ENCODE measurements at places on chromosomes 16 and 17.

DNA sequence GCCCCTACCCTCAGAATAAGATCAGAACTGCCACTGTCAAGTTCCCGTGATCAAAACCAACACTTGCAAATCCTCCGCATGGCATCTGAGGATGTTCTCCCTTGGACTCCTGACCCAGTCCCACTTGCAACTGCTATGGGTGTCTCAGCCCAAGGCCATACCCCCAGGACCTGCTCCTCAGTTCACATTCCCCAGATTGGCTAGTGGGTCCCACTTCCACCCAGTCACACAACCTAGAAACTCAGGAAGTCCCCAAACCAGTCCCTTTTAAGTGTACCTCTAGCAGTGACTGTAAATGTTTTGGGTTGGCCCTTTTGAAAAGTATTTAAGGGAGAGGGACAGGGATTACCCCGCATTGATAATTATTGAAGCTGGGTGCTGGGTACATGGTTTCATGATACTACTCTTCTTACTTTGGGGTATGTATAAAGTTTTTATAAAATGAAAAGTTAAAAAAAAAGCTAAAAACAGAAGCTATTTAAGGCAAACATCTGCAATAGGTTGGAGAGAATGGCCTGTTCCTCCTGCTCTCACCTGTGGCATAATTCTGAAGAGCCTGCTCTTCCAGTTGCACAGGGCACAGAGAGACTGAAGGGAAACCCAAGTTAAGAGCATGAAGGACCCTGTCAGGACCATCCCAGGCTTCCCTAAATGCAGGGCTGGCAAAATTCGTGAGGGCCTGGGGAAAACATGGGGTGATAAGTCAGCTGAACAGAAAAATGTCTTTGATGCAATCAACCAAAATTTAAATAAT is 42.5 kb downstream of the ERN1 start:
- no peak for DNase-seq

DNA sequence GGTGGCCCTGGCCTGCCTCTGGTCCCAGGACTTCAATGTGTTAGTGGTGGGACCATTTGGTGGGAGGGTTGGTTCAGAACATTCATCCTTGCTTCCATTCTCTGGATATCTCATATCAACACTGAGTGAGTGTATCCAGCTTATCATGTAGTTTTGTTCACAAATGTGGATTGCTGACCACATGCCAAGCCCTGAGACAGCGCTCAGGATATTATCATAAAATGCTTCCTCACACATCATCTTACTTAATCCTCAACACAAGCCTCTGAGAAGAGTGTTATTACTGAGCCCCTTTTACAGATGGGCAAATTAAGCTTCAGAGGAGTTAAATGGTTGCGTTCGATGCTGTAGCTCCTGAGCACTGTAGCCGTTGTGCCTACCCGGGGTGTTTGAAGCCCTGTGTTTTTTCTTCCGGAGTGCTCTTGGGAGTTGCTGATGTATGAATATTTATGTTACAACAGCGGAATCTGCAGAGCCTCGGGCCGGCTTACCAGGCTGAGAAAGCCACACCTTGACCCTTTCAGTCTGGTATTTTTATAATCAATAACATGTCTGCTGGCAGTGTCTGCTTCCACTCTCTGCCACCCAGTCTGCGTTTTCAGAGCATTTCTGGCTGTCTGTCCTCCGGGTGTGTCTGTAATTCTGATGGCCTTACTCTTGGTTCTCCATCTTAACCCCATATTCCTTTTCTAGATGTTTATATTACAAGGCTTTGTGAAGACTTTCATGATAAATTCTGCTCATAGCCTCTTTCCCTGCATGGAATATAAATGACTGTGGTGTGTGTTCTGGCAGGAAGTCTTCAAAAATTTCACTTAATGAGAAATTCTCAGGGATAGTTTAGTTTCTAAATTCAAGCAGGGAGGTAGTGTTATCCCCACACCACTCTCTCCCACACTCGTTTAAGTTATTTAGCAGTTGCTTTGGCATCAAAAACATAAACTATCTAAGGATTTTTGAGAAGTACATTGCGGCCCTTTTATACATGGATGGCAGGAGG is 2.9 kb downstream of the GLP2R start:
- DNase-seq, result no peak

- no peak for DNase-seq
These were observed 925 bp downstream of the ZNF689 start for GRCh38 chr16:30609002-30609925.

DNA sequence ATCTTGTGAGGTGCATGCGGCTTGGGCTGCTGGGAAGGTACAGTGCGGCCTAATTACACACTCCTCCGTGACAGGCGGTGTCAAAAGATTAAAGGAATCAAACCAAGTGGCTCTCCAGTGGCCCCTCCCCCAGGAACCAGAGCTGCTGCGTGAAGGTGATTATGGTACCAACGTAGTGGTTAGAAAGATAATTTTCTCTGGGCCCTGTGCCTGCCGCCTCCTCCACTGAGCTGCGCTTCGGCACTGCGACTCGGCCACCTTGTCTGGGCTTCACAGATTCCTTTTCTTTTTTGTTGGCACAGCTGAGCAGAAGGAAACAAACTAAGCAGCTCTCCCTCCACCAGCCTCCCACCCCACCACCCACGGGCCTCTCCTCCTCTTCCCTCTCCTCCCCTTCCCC is 113.2 kb upstream of the SDK2 start:
- no peak for DNase-seq

DNA sequence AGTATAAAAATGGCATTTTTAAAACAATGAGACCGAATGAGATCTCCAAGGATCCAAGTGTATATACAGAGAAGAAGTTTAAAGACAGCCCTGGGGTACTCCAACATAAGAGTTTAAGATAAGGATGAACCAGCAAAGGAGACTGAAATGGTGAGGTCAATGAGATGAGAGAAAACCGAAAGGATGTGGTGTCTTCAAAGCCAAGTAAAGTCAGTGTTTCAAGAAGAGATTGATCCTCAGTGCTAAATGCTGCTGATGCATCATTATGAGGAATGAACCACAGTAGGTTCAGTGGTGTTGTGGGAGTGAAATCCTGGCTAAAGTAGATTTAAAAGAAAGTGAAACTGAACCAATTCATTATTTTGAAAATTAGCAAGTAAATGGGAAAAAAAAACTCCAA is 38.1 kb upstream of the NLK start:
- no peak for DNase-seq

DNA sequence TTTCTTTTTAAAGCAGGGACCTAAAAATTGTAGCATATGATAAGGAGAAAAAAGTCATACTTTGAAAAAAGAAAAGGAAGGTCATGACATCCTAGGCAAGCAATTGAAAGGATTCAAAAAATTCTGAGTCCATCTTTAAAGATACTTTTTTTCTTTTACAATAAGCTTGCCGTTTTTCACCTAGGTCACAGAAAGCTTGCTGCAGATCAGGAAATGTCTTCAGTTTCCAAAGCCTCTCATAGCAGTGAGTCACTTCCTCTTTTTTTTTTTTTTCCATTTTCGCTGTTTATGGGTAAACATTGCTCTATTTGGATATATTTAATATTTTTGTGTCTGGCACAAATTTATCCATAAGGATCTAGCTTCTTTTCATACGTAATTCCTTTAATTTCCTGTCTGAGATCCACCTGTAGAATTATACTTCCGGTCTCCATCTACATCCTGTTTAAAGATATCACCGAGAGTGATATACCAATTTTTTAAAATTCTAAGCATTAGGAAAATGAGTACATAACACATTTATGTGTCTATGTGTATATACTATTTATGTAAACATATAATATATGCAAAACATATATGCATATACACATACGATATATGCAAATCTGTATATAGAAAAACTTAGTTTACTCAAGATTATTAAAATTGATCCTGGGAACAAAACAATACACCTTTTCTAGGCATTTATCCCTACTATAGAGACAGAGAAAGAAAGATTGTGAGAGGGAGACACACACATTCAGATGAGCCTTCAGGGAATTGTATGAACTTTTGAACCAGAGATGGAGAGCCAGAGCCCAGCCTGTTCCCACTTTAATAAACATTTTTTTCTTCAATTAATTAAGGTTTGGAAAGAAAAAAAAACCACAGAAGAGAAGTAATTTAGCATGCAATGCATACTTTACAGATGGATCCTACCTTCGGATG is 134.4 kb downstream of the SKAP1 start:
- DNase-seq, result peak; percentile 26

DNA sequence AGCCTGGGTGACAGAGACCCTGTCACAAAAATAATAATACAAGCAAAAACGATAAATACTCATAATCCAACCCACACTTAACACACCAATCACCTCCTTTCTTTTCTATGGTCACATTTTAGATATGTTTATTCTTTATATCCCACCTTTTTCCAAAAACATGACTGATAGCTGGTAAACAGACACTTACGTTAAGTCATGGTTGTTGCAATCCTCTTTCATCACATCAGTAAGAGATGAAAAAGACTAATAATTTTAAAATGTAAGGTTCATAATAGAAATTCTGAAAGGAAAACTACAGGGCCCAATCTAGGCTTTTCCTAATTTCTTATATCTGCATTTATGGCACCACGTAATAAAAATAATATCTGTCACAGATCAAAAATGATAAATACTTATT is 10.2 kb downstream of the SMURF2 start:
- no peak for DNase-seq

GRCh38 chr17:7846063-7846735 is 8.7 kb upstream of the TMEM88 start:
- no peak for DNase-seq

DNA sequence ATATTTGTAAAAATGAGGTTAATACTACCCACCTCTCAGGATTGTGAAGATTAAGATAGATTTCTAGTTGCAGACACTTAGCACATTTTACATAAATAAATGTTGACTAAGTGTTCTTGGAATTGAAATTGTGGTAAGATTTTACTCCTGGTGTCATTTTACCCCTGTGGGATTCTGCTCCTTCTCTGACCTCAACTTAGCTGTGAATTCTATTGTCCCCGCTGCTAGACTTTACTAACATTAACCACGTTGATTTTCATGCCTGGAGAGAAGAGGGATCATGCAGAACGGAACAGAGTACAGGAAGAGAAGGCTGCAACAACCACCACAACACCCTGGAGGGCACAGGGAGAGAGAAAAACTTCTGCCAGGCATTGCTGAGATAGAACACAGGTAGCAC is 2.1 kb upstream of the TOM1L1 start:
- DNase-seq, result no peak

- no peak for DNase-seq
These were observed at the start of gene SLC52A1 for GRCh38 chr17:5035315-5035714. TSS of gene SLC52A1 (minus strand) at chr17:5035426. CDS start at chr17:5034606, 820 bp downstream.

DNA sequence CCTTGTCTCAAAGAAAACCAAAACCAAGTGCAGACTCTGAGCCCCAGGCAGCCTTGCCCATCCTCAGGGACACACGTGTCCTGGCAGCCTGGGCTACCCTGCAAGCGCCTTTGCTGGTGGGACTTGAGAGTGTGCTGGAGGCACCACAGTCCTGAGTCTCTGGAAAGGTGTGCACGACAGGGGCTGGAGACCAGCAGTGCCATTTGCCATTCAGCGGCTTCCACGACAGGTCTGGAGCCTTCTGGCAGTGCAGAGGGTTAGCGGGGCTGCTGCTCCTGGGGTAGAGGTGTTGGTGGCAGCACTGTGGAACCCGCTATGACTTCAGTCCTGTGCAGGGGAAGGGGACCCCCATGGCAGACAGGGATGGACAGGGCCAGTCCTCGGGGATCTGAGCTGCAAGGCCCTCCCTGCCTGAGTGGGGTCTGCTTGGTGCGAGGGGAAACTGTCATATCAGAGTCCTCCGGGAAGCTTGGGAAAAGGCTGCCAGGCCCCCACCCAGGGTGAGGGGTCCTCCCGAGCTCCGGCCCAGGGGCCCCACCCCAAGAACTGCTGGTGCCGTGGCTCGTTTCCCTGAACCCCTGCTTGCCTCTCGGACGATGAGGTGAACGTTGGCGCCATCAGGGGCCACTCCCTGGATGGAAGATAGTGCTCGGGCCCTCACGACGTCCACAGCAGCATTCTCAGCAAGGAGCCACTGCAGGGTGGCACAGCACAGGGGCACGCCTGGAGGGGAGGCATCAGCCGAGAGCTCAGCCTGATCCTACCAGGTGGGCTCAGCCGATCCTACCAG is 6.8 kb downstream of the FAAP100 start:
- DNase-seq, result no peak

DNA sequence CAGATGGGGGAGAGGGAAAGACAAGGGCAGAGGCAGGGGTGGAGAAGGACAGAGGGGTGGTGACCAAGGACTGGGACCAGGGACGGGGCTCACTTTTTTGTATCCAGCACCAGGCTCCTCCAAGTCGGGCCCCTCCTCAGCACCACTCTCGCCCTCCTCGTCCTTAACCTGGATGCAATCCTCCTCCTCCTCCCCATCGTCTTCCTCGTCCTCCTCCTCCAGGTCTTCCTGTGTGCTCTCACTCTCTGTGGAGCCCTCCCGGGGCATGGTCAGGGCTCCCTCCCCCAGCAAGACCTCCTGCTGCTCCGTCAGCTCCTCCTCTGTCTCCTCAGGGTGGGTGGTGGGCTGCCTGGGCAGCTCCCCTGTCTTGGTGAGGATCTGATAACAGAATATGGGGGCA is 16.8 kb downstream of the G6PC3 start:
- DNase-seq, result no peak

GRCh38 chr16:4498546-4499195 is 22.5 kb downstream of the HMOX2 start:
- no peak for DNase-seq

GRCh38 chr17:75864448-75864871 is 9.3 kb upstream of the WBP2 start:
- peak; percentile 47 for DNase-seq

GRCh38 chr17:49525831-49526741 is 31.0 kb downstream of the NGFR start:
- no peak for DNase-seq

GRCh38 chr17:4609761-4610160 is 25.4 kb downstream of the SMTNL2 start:
- no peak for DNase-seq

DNA sequence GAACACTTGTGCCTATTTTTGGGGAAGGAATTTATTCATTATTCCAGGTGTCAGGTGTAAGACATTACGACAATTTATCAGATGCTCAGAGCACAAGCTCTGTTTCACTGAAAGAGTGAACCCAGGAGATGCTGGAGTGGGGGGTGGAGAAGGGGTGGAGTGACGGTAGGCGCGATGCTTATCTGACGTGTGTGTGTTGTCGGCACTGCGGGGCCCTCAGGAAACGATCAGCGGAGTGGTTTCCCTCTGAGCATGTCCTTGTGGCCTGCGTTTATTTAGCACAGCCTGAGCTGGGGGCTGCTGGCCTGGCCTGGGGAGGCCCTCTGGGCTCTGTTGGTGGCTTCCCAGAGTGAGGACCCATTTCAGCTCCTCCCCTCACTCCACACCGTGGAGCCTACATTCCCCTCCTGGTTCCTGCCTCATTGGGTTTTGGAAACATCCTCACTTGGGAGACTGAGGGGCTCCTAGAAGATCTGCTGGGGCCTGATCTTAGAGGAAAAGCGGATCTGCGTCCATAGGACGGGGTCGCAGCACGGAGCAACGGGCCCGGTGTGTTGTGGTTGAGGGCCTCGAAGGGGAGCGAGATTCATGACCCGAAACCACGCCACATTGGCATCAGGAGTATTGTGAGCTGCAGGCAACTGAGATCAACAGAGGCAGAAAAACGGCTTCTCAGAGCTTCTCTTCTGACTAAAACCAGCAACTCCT is 19.0 kb upstream of the GNG13 start:
- DNase-seq, result no peak

Data from CD8-positive, alpha-beta memory T cell (primary cell).